Upper lobe of left lung (tissue), 6 donors: ENCODE measurements at places on chromosomes 3 and 15.
A peak's percentile ranks its signal among the peaks of the same experiment; 100 is the strongest.

DNA sequence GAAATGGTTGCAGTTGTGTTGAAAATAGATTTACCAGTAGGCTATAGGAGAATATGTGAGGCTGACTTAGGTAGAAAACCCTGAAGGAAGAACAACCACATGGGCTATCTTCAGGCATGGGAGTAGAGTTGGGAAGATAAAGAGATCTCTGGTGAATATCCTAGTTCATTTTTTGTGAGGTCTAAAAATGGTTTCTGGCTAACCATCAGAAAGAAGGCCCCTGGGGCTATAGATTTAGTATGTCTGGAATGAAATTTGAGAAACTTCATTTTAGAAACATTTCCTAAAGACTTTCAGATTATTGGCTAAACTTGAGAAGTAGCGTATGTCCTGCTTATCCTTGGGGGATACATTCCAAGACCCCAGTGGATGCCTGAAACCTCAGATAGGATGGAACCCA is 148.2 kb downstream of the NAALADL2 start:
- H3K36me3 ChIP-seq = no peaks in the 10 kb centered on the region
- DNase-seq = no peak
- H3K4me3 ChIP-seq = no peak overlapping the region

GRCh38 chr3:11346416-11346815 is 74.2 kb downstream of the ATG7 start:
- H3K4me3 ChIP-seq = no peak overlapping the region
- DNase-seq = no peak
- H3K27ac ChIP-seq = no peak overlapping the region
- no peaks in the 10 kb centered on the region for H3K27me3 ChIP-seq

DNA sequence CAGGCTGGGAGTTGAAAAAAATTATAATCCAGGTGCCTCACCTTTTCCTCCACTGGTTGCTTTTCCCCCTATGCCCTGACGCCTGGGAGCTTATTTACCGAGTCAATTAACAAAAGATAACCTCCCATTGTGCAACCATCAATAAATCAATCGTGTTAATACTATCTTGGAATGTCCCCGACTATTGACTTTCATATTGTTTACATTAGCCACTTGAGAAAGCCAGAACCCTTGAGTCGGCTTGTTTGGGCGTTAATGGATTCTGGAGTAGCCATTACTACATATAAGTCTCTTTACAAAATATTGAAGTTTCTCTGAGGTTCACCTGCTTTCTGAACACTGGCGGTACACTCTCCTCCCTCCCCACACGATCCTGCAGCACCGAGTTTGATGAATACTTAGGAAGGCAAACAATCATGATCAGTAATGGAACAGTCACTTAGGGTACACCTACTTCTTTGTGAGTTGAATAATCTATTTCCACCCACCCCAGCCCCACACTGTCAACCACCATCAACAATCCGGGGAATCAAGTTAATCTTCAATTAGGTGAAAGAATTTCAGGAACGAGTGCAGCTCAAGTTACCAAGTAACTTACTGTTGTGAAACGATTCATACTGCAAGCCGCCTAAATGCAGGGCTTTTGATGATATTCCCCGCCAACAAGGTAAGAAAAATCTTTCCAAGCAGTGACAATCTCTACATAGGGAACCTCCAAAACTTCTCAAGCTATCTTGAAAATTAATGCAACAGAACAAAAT is 159.3 kb upstream of the NR2F2 start:
- no peaks in the 10 kb centered on the region for H3K27me3 ChIP-seq
- peak overlapping the region; percentile 20 for H3K27ac ChIP-seq
- DNase-seq = no peak
- H3K4me1 ChIP-seq = no peaks in the 10 kb centered on the region
- H3K36me3 ChIP-seq = no peaks in the 10 kb centered on the region
- no peak overlapping the region for H3K4me3 ChIP-seq

DNA sequence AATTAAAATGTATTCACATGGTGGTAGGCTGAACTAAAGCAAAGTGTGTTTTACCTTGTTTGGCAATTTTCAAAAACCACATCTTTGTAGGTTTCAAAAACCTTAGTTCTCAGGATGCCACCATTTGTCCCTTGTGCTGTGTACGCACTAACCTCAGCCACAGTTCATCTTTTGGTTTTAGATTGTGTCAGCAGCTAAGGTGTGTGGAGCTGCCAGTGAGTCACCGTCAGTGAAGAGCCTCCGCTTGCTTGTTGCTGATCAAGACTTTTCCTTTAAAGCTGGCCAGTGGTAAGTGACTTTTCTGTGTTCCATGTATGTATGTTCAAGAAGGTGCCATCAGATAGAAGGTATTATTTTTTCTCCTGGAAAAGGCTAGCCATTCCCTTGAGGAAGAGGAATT is 21.1 kb downstream of the OXNAD1 start:
- H3K36me3 ChIP-seq = no peaks in the 10 kb centered on the region
- H3K4me1 ChIP-seq = peaks cover 8% of the 10 kb centered on the region
- DNase-seq = peak; percentile 26

DNA sequence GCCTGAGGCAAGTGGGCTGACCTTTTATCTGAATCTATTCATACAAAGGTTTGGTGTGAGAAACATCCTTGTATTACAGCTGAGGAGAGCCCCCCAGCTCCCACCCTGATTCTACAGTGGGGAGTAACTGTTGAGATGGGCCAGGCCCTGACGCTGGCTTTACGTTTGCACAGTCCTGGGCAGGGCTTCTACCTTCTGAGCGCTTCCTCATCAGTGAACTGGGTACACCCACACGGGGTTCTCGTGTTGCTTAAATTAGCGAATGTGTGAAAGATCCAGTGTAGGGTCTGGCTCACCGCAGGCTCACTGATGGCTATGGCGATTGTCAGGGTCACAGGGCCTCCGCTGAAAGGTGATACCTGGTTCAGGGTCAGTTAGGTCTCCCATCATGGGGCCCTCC is 7.3 kb upstream of the GHRL start:
- no peaks in the 10 kb centered on the region for H3K27me3 ChIP-seq
- H3K4me1 ChIP-seq = no peaks in the 10 kb centered on the region
- H3K36me3 ChIP-seq = peaks cover 31% of the 10 kb centered on the region
- DNase-seq = no peak

- no peak overlapping the region for H3K27ac ChIP-seq
- H3K4me1 ChIP-seq = no peaks in the 10 kb centered on the region
- H3K36me3 ChIP-seq = no peaks in the 10 kb centered on the region
- DNase-seq = peak; percentile 45
- H3K27me3 ChIP-seq = no peaks in the 10 kb centered on the region
Measured at GRCh38 chr3:63387568-63387967, 109.5 kb downstream of the SYNPR start.

DNA sequence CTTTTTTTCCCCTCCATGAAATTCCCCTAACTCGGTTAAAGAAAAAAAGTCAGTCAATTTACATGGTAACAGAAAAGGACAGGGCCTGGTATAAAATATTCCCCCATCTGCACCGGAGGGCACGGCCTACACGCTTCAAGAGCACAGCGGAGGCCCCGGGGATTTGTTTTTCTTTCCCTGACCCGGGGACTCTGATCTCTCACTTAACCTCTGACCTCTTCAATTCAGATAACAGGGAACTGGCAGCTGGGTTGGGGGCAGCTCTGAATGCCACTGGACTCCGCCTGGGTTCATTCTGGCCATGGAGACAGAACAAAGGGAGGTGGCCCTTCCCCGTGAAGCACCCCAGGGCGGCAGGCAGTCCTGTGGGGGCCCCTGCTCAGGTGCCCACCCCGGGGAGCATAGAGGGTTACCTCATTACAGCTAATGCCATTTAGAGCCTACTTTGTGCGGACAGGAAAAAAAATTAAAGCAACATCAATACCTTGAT is 257.5 kb downstream of the SHQ1 start:
- H3K27me3 ChIP-seq = no peaks in the 10 kb centered on the region
- no peak overlapping the region for H3K4me3 ChIP-seq
- no peak for DNase-seq
- no peaks in the 10 kb centered on the region for H3K4me1 ChIP-seq
- H3K27ac ChIP-seq = no peak overlapping the region
- no peaks in the 10 kb centered on the region for H3K36me3 ChIP-seq
